ENCODE measurements at places on chromosomes 11 and 22. TPM values are rescaled to one million over a fixed set of nuclear protein-coding genes. Genes with fewer than 3 reads are reported as not detected.

DNA sequence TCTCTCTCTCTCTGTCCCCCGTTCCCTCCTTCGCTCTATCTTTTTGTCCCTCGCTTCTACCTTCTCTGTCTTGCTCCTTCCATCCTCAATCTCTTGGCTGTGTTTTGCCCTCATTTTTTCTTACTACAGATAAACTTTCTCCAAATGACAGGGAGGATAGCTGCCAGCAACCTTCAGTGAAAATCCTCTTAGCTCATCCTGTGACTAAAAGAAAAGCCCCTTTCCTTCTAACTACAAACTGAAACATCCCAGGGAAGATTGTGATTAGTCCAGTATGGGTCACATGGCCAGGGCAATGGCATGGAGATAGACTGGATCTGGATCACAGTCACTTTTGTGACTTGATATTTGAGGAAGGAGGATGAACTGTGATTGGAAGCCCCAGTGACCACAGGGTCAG lies 10.4 kb downstream of the SPON1 start:
- DNase-seq, result no peak
- no peak overlapping the region for H3K4me3 ChIP-seq
- H3K36me3 ChIP-seq, result no peaks in the 10 kb centered on the region
- peak overlapping the region; percentile 58 for H3K27ac ChIP-seq
- H3K4me1 ChIP-seq, result peaks cover 54% of the 10 kb centered on the region
- H3K27me3 ChIP-seq, result no peaks in the 10 kb centered on the region

DNA sequence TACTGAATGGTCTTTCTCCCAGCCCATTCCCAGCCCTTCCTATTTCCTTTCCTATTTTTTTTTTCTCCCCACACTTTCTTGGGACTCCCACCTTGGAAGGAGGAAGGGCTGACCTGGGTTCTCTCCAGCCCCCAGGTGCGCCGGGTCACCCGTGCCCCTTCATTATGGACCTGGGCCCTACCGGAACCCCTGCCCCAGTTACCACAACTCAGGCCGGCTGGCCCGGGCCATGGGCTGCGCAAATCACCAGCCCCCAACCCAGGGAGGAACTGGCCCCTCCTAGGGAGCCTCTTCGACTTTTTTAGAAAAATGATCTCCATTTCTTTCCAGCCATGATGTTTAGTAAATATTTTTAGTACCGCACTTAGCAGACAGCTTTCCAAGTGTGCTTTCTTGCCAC lies 62.2 kb downstream of the MORC2 start:
- no peaks in the 10 kb centered on the region for H3K27me3 ChIP-seq
- H3K27ac ChIP-seq, result no peak overlapping the region
- H3K4me1 ChIP-seq, result no peaks in the 10 kb centered on the region

GRCh38 chr22:48210198-48210580 lies 1447.7 kb downstream of the TBC1D22A start:
- H3K36me3 ChIP-seq, result no peaks in the 10 kb centered on the region
- DNase-seq, result no peak
- no peak overlapping the region for H3K4me3 ChIP-seq
- H3K27me3 ChIP-seq, result no peaks in the 10 kb centered on the region

DNA sequence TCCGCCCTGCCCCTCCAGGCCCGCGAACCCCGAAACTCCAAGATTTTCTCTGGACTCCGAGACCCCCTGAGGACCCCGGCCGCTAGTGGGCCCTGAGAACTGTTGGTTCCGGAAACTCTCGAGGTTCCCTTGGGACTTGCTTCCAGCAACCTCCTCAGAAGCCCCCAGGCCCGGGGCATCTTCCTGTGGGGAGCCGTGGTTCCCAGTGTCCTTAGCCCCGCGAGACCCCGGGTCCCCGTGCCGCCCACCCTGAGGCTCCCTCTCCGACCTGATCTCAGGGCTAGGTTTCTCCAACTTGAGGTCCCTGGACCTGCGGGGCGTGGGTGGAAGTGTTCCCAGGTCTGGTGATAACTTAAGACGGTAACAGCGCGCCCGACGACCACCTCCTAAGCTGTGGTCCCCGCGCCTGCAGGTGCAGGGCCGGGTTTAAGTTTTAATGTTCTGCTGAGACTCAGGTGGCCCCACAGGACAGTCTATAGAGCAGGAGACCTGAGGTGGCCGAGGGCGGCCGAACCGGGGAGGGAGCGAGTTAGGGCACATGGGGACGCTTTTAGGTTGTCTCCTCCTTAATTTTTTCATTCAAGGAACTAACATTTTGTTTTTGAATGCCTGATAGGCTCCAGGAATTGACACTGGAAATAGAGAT lies 720 bp downstream of the FAM118A start:
- DNase-seq, result no peak
- no peaks in the 10 kb centered on the region for H3K27me3 ChIP-seq
- H3K4me1 ChIP-seq, result peaks cover 69% of the 10 kb centered on the region
- peak overlapping the region; percentile 90 for H3K27ac ChIP-seq

- H3K4me1 ChIP-seq, result no peaks in the 10 kb centered on the region
- no peak overlapping the region for H3K27ac ChIP-seq
- H3K4me3 ChIP-seq, result no peak overlapping the region
- no peak for DNase-seq
- H3K36me3 ChIP-seq, result no peaks in the 10 kb centered on the region
Observed at GRCh38 chr22:24002272-24002671, 3.0 kb downstream of the GSTT4 start.

SLC29A2 gene
- total RNA-seq, result 32.0 TPM

All from Caco-2 (cell line).